Stimulated activated CD4-positive, alpha-beta T cell treated with anti-CD3 and anti-CD28 coated beads, Interleukin-15, amount 100 ng/mL, for 1 hour (primary cell): ENCODE measurements at places on chromosomes 2 and 18.

DNA sequence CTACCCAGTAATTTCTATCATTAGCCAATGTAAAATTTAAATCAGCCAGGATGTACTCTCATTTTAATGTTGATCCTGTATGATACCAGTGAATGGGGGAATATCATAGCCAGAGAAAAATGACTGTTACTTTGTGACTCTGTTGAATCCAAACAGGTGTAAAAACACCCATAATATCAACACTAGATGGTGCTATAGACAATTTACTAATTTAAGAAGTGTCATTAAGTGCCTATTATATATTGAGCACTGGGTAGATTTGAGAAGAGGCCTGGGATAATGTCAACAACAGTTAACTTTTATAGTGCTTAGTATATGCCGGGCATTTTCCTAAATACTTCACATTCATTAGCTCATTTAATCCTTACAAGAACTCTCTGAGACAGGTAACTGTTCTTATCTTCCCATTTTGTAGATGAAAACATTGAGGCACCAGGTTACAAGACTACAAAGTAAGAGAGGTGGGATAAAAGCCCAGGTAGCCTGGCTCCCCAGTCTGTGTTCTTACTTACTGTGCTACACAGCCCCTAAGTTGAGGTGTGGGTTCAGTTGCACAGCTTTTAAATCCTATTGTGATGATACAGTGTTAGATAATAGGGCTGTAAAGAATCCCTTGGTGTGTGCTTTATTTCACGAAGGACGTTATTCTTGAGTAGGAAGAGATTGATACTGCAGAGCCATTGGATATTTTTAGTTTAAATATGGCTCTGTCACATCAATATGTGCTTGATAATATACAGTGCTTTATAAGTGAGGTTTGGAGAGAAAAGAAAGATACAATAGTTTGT is 325.5 kb downstream of the AGPS start:
- DNase-seq: no peak

- no peak for DNase-seq
Measured at GRCh38 chr2:239190361-239190760, 210.5 kb downstream of the HDAC4 start.

GRCh38 chr18:60910534-60910933 is 422.7 kb upstream of the CDH20 start:
- no peak for DNase-seq

DNA sequence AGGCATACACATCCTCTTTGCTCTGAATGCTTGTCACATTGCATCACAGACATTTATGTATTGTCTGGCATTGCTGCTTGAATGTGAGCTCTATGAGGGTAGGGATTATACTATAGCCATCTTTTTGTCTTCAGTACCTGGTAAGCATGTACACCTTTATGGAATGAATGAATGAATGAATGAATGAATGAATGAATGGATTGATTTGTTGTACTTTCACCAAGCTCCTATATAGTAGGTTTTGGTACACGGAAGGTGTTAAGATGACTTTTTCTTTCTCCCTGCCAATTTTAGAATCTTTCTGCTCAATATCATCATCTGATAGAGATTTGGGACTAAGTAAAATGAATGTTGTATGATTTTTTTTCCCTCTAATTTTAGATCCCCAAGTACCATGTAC is 13.5 kb downstream of the LTBP1 start:
- DNase-seq: no peak

DNA sequence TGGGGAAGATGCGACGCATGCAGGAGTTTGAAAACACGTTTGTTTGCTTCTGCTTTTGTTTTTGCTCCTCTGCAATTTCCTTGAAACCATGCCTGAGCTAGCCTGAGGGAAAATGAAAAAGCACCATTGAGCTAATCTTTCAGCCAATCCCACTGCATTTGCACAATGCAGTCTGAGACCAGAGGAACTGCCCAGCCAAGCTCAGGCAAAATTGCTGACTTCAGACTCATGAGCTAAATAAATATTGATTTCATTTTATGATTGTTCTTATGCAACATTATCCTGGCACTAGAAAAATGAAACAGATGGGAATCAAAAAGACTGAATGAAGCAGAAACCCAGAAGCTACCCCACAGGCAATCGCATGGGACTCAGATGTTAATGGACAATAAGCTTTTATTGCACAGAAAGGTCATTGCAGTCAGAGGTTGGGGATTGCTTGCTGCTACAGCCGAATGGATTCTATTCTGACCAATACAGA is 37.0 kb downstream of the TPRKB start:
- DNase-seq: no peak

DNA sequence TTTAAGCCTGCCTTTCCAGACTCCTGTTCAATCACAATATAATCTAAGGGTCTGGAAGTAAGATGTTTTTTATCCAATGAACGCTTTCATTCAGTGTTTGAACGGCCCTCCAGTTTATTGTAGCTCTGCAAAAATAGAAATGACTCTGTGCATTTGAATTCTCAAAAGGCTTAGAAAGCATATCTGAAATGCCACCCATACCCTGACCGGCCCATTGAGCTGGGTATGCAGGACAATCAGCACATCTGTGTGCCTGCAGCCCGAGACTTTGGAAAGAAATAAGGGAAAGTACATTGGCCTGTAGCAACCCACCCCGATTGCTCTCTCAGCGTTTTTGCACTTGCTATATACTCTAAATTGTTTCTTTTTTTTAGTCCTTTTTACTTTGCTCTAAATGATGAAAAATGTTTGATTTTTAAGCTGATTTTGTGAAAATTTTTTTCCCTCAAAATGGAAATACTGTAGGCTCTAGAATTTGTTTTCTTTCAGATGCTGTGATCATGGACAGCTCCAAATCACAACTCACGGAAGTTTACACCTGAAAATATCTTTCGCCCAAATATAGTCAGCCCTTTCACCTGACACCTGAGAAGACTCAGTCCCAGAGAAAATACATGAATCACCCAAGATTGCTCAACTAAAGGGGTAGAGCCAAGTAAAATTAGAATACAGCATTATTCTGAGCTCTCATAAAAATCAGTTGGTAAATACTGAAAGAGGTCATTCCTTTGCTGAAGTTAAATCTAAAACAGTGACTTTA is 194.5 kb upstream of the SIX3 start:
- no peak for DNase-seq

DNA sequence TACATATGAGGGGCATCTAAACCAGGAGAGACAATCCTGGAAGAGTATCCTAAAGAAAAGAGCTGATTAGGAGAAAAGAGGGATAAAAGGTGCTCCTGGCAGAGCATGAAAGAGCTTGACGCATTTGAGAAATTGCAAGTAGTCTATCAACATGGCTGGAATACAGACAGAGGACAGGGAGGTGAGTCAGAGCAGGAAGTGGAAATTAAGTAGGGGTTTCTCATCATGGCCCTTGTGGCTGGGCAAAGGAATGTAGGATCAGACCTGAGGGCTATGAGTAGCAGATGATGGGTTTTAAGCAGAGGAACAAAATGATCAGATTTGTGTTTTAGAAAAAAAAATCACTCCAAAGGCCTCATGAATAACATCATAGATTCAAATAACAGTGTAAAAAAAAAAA is 49.2 kb upstream of the UGP2 start:
- DNase-seq: no peak

- DNase-seq: no peak
Measured at GRCh38 chr2:166413255-166413654, 37.5 kb upstream of the SCN9A start.

- no peak for DNase-seq
Measured at GRCh38 chr2:26273501-26273900, 28.8 kb downstream of the HADHB start.
